ENCODE measurements at places on chromosomes 7 and 10.

- no peak for DNase-seq
Observed at GRCh38 chr7:131602994-131603372, 46.6 kb upstream of the PODXL start.

GRCh38 chr10:66788178-66788987 is 137.5 kb upstream of the LRRTM3 start:
- DNase-seq, result no peak

DNA sequence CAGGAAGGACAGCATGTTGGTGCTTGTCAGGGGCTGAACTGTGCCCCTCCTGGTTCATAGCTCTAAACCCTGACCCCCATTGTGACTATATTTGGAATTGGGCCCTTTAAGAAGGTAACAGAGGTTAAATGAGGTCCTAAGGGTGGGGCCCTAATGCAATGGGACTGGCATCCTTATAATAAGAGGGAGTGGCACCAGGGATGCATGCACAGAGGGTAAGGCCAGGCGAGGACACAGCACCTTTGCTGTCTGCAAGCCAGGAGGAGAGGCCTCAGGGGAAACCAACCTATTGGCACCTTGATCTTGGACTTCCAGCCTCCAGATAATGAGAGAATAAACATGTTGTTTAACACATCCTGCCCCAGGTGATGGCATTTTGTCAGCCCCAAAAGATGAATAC is 61.3 kb upstream of the EBF3 start:
- DNase-seq, result no peak

- no peak for DNase-seq
Observed at GRCh38 chr7:83550100-83550499, 98.8 kb downstream of the SEMA3E start.

DNA sequence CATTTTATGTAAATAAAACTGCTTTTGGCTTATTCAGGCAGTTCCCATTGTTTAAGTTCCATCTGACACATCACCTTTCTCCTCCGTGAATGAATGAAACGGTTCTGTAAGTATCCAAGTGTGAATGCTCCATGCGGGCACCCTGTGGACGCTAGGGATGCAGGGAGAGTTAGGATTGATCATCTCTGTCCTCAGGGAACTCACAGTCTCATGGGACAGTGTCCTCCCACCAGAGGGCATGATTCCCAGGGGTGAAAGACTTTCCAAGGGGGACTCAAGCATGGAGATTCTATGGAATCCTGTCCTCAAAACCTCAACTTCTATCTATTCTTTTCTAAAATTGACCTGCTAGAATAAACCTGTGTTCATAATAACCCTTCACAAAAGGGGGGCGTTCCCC is 98.8 kb downstream of the HECW1 start:
- DNase-seq, result no peak

DNA sequence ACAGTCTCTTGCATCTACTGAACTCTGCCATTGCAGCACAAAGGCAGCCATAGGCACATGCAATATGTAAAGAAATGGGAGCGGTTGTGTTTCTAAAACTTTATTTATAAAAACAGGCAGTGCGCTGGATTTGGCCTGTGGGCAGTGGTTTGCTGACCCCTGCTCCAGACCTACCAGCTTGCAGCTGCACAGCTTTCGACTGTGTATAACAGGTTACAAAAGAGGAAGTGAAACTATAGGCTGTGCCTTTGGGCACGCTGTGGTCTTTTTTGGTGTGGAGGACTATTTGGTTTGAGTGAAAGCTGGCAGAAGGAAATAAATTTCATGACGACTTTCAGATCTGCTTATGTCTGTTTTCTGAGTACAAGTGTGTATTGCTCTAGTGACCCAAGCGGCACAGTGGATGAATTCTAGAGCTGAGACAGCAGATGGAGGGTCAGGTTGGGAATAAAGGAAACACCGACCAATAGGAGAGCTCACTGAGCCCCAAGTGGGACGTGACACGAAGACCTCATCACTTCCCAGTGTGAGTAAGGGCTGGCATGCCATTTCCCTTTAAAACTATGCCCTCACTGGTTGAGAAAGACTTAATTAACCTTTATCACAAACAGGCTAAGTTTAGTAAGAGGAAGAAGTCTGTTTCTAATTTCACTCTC is 152.7 kb downstream of the ANK3 start:
- DNase-seq, result no peak

DNA sequence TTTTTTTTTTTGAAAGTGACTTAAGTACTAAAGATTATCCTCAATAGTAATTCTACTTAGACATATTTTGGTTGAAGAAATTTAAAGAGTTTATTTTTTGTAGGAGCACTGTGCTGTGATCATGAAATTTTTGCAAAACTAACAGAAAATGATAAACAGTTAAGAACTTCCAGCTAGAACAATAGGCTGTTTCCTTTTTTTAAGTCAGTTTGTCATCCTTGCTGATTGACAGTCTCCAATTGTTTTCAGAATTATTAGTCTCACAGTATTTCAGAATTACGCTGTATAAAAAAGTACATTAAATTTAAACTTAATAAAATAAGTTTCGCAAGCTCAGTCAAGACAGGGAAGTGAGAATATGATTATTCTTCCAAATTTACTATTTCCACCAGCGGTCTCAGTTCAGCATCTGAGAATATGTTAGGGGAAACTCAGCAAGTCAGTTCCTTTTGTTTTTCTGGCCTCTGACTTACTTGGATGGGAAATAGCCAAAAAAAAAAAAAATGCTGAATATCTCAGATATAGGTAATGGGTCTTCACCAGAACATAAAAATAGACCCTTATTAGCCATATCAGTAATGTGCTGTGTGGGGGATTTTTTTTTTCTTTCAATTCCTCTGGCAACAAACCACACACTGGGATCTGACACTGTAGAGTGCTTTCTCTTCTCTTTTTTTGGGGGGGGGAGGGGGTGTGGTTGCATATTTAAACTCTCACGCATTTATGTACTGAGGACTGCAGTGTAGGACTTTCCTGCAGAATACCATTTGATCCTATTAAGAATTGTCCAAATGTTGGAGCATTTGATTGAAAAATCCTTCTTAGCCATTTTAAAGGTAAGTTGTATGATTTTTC is at the start of gene CD36:
TSS of gene CD36 (plus strand) at position 732 of the 855 bp plus-strand sequence. CDS start 8,099 bp downstream, outside the sequence.
- no peak for DNase-seq

DNA sequence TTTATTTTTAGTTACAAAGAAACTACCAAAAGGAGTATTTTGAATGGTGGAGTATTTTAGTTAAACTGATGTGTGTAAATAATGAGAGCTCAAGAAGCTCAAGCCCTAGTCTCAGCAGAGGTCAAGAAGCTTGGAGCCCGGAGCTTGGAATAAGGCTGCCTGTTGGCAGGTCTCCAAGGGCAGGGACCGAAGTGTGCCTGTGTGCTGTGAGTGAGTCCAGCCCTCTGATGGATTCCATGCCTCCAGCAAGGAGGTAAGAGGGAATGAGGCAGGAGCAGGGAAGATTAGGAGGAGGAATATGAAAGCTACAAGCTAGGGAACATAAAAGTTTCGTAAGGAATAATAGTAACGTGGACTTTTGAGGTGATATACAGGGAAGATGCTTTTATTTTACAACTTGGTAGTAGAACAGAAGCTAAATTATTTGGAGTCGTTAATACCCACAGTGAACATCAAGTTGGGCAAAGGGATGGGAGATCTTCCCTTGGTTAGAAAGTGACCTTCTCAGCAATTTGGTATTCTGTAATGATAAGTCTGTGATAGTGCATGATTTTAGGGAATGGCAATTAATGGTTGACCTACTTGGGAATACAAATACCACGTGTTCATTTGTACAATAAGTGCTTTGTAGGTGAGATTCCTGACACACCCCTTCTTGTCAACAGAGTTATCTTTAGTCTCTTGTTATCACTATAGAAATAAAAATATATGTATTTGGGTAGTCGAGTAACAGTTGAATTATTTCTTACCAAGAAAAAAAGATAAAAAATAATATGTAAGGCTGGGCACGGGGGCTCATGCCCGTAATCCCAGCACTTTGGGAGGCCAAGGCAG is 4.6 kb downstream of the SEC23IP start:
- DNase-seq, result no peak

DNA sequence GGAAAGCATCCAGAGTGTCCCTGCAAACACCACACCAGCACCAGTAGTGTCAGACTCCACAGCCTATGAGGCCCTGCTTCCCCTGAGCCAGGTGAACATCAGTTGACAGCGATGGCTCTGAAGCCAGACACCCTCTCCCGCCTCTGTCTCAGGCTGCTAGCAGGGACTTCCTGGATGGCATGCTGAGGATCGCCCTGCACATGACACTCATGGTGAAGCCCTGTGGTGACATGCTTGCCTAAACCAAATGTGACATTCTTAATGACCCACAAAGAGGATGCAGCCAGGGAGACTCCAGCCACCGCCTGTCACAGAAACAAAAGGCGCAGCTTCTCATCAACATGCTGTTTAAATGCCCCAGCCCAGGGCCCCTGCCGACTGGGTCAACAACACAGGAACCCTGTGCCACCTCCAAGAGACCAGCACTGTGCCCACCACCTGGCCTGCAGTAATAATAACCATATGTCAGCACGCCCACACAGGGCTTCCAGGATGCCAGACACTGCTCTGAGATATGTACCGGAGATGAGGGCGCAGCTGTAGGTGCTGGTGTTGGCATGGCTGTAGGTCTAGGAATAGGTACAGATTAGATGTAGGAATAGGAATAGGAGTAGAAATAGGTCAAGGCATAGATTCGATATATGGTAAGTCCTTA is 81.3 kb downstream of the GRID1 start:
- DNase-seq, result no peak

DNA sequence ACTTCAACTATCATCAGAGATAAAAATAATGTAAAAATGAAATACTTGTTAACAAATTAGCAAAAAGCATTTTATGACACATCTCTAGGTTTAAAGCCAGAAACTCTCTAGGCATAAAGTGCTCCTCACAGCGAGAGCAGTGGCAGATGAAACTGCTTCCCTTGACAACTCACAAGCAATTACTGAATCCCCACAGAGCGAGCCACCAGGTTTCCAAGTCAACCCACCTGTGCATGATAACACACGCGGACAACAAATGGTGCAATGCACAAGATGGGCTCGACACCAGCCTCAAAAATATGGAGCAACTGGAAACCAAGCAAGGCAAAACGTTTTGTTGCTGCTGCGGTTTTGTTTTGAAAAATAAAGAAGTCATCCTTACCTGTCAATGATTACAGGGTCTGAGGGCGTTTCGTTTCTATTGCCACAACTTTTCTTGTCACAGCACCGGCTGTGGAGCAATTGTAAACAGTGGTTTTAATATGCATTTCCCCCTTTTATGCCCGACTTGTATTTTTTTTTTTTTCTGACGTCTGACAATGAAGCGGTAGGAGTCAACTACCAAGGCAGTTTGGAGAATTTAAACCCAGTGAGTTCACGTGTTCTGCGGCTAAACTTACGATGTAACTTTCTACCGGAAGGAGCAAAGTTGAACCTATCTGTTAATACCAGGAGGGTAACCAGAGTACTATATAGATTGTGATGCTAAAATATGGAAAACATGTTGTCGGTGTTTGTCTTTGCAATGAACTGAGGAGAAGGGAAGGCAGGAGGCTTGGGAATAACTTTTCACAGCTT is 7.0 kb downstream of the EBF3 start:
- DNase-seq, result no peak

- no peak for DNase-seq
Observed at GRCh38 chr7:595621-596010, 76.0 kb upstream of the PDGFA start.

- DNase-seq, result no peak
Observed at GRCh38 chr10:124092250-124092859, 1.0 kb downstream of the CHST15 start.

DNA sequence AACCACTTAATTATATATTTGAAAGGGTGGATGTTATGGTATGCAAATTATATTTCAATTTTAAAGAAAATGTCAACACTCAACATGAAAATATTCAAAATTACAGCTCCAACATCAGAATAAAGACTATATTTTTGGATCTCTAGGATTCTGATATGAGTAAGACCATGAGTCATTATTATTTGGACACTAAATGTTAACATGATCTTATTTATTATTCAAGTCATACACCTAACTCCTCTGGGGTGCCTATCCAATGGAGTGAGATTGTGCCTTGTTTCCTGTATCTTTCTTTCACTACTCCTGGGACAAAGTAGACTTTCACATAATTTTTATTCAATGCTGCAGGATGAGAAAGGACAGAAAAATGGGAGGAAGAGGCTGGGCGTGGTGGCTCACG is 135.2 kb upstream of the PRSS1 start:
- DNase-seq, result no peak

GRCh38 chr7:103343332-103343731 is 1.2 kb downstream of the DNAJC2 start:
- no peak for DNase-seq
